NCI-H187 treated with DMSO at 0.1 percent for 48 hours (cell line): ENCODE measurements at places on chromosomes 2 and 18.

DNA sequence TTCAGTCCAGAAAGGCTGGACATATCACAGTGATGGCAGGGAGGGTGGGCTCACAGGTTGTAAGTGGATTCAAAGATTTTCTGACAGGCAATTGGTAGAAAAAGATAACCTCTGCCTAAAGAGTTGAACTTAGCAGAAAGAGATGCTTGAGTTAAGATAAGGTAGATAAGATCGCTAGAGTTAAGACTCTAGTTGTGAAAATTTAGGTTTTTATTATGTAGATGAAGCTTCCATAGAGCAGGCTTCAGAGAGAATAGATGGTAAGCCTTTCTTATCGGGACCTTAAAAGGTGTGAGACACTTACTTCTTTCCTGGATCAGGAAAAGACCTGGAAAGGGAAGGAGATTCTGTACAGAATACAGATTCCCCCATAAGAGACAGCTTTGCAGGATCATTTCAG lies 134.4 kb downstream of the GULP1 start:
- DNase-seq = no peak

DNA sequence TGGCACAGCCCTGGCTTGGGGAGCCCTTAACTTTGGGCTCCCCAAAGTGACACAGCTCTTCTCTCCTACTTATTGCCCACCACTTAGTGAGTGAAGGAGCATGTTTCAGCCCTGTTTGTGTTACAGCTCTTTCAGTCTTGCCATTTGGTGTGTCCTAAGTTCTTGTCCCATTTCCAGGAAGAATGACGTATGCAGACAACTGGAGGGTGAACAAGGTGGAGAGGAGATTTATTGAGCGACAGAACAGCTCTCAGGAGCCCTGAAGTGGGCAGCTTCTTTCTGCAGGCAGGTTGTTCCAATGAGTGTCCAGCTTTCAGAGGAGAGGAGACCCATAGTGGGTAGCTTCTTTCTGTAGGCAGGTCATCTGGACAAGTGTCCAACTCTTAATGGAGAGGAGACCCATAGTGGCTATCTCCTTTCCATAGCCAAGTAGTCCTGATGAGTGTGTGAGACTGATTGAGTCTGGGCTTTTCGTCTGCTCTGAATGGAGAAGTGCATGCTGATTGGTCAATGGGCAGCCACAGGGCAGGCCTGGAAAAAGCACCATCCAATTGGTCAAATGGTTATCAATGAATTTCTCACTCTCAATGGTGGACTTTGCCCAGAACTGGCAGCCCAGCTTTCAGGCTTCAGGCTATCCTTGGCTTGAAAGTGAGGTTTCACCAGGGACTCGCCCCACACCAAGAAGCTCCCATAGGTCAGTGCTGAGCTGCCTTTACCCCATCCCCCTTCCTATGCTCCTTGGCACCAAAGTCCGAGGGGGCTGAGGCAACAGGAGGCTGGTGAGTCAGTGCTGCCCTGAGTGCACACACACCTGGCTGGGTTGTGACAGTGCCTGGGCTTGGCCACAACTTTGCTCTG lies 688.2 kb downstream of the NYAP2 start:
- no peak for DNase-seq

DNA sequence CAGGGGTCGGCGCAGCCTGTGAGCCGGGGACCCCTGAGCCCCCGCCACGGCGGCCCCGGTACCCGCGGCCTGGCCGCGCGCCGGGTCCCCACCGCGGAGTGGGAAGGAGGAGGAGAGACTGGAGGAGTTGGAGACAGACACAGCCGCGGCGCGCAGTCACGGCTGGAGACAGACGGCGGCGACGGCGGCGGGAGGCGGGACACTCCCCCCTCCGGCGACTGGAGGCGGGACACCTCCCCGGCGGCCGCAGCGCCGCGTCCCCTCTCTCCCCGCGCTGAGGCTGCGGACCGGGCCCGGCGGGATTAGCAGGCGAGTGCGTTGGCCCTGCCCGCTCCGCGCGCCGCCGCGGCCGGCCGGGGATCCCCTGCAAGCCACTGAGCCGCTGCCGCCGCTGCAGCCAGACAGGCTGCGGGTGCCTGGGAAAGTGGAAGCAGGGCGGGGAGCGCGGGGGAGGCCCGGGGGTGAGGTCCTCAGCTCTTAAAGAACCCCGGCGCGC lies 1.0 kb upstream of the LDLRAD4 start:
- no peak for DNase-seq

DNA sequence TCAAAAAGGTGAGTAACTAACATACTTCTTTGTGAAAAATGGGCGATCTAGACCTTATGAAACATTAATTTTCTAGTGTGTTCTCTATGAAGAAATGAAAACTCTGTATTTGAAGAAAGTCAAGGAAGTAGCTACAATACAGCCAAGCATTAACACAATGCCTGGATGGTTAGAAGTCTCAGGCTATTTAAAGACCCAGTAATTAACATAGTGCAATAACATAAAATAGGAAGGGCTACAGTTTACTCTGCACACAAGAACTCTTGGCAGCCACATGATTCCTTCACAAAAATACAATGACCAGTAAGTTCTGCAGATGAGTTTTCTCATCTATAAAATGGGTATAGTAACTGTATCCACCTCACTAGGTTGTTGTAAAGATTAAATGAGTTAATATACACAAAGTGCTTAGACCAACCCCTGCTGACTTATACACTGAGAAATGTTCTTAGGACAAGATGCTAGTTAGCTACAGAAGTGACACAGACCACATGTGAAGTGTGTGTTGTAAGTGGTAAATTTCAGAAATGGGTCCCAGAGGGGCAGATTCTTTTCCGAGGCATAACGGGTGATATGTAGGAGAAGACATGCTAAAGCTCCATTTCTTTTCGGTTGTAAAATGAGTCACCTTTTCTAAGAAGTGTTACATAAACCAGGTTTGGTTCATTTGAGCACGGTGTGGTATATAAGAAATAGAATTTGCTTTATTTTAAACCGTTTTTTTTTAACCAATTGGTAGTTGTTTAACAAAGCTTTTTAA lies 61.8 kb downstream of the CXCR4 start:
- DNase-seq = no peak

- no peak for DNase-seq
Measured at GRCh38 chr2:16974688-16975087, 309.1 kb upstream of the CYRIA start.

- no peak for DNase-seq
Measured at GRCh38 chr2:195313962-195314361, 343.1 kb upstream of the SLC39A10 start.

DNA sequence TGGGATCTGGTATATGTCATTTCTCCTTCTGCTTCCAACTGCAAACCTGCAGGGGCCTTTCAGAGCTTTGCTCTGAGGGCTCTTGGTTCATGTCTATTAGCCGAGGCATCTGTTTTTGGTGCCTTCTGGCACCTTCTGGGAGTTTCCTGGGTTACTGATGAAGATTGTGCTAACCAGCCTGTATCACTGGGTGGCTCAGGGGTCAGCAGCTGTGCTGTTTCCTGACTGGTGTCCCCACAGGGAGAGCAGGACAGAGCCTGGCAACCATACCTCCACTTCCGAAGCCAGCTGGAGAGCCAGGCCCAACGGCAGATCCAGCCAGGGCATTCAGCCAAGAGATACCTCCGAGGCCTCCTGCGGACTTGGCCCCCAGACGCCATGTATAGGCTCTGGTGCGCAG lies 17.5 kb downstream of the KIAA2012 start:
- no peak for DNase-seq

- DNase-seq = no peak
Measured at GRCh38 chr2:108579623-108580022, 45.4 kb downstream of the LIMS1 start.

- DNase-seq = no peak
Measured at GRCh38 chr2:85449214-85449588, 30.7 kb downstream of the SH2D6 start.

- DNase-seq = no peak
Measured at GRCh38 chr18:10190564-10190963, 263.9 kb upstream of the APCDD1 start.

DNA sequence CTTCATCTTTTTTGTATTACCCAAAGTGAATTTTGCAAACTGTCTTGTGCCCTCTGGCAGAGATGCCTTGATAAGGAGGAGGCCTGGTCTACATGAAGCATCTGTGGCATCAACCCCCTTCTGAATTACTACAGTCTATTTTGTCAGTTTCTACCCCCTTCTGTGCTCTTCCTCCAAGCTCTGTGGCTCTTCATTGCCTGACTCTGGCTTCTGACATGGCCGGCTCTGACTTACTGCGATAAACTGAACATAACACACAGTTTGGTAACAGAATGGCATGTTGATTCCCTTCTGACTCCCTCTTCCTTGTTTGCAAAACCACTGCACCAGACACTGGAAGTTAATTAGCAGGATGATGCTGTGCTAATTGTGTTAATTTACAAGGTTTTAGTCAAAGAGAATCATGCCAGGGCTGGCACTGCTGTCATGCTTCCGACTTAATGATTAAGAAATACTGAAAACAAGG lies 122.5 kb downstream of the FIGN start:
- no peak for DNase-seq

GRCh38 chr18:47215554-47216138 lies 35.8 kb downstream of the SKOR2 start:
- DNase-seq = no peak

DNA sequence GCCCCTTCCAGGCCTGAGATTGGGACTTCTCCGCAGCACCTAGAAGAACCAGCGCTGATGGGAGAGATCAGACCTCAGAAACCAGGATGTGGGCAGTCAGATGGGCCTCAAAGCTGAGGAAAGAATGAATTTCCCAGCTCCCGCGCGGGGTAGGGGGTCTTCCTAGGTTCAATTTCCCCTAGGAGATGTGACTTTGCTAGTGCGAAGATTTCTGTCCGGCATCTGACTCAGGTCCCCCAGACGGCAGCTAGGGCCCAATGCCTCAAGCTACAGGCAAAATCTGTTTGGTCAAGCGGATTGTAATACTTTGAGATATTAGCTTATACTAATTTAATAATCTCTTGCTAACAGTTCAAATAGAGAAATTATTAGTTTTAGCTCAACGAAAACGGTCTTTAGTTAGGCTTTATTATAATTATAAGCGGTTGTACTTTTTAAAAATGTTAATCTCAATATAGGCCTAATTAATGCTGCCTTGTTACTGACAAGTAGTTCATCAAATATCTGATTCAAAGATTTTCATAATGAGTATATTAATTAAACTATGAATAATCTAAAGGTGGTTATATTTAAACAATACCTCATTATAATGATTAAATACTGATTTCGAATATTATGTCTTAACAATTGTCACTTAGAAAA lies 5.8 kb downstream of the DLX1 start:
- DNase-seq = no peak

GRCh38 chr2:61378281-61378680 lies 92.6 kb downstream of the USP34 start:
- no peak for DNase-seq
